Activated T-helper 1 cell treated with anti-CD3 and anti-CD28 coated beads, Interleukin-12 subunit alpha, Interleukin-12 subunit beta, Interleukin-2, Interleukin-4 antibody, amounts not matched to agents 30 ng/mL and 10 ng/mL and 1 ng/mL, durations not matched to agents 14 hours and 24 hours and 36 hours (primary cell): ENCODE measurements at places on chromosomes 3 and 15. TPM values are rescaled to one million over a fixed set of nuclear protein-coding genes. Genes with fewer than 3 reads are reported as not detected.

DNA sequence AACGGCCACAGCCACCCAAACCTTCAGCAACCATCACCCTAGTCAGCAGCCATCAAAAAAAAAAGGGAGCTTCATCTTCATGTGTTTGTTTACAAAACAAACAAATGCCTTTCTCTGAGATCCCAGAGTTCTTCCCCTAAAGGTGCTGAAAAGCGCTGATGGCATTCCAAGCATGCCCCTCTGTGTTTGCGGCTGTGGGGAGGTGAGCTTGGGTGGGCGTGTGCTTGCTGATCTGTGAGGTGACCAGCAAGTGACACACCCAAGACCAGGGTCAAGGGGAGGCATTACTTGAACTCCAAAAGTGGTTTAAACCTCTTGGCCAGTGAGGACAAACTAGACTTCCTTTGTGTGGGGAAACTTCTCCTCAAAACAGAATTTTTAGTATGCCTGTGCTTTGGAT lies 81.5 kb downstream of the DHX36 start:
- no peak for DNase-seq

- DNase-seq = no peak
Measured at GRCh38 chr3:126954141-126954842, 28.6 kb upstream of the PLXNA1 start.

GRCh38 chr15:30042556-30042955 lies 40.2 kb upstream of the GOLGA8J start:
- no peak for DNase-seq

DNA sequence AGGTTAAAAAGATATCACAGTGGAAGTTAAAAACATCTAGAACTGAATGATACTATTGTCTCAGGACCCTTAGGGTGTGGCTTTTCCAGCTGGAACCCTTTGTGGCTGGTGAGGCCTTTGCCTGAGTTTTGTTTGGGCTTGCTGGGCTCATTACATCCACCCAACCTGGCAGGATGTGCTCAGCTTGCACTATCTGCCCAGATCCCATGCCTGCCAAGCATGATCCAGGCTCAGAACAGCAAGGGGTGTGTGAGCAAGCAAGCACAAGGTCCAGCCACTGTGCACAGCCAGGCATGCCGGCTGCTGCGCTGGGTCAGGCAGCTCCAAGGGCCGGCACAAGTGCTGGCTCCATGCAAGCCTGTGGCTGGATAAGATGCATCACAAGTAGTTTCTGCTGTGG lies 512.7 kb upstream of the CDIN1 start:
- no peak for DNase-seq

Gene ARGFX
- total RNA-seq = not detected in 2 replicates

Gene ADAMTS17
- 0.83 and 1.3 TPM in 2 replicates for total RNA-seq
